ENCODE measurements at places on chromosomes 12 and 14. TPM values are rescaled to one million over a fixed set of nuclear protein-coding genes. Genes with fewer than 3 reads are reported as not detected.

DNA sequence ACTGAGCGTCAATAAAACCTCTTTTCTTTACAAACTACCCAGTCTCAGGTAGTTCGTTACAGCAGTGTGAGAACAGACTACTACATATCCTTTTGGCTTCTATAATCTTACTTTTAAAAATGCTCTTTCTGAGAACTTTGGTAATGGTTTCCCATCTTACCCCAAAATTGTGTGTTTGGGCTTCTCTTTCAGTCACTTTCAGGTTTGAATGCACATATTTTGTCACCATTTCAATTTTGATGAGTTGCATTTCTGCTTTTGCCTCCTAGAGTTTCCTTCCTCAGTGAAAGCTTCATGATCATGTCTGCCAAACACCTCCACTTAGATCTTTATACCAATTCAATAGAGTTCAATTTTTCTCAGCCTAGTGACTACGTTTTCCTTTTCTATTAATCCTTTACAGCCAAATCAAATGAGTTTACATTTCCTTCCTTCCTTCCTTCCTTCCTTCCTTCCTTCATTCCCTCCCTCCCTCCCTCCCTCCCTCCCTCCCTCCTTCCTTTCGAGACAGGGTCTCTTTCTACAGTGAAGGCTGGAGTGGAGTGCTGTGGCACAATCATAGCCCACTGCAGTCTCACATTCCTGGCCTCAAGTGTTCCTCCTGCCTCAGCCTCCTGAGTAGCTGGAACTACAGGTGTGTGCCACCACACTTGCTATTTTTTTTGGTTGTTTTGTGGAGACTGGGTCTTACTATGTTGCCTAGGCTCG, 124.9 kb downstream of the BCAT1 start:
- DNase-seq = no peak

DNA sequence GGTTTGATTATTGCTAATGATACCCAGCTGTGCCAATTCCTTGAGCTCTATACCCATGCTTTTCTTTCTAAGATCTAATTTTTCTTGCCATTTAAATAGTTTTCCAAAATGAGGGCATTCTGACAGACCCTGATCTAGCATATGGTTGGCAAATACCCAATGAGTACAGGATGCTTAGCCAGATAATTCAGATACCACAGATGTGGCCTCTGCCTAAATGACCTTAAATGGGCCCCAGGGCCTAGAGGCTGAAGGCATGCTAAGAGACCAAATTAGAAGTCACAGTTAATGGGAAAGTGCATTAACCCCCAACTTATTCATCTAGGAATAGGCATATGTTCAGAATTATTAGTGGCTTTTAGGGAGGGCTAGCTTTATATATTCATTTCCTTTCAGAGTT, 122.3 kb upstream of the CNOT2 start:
- no peak for DNase-seq

DNA sequence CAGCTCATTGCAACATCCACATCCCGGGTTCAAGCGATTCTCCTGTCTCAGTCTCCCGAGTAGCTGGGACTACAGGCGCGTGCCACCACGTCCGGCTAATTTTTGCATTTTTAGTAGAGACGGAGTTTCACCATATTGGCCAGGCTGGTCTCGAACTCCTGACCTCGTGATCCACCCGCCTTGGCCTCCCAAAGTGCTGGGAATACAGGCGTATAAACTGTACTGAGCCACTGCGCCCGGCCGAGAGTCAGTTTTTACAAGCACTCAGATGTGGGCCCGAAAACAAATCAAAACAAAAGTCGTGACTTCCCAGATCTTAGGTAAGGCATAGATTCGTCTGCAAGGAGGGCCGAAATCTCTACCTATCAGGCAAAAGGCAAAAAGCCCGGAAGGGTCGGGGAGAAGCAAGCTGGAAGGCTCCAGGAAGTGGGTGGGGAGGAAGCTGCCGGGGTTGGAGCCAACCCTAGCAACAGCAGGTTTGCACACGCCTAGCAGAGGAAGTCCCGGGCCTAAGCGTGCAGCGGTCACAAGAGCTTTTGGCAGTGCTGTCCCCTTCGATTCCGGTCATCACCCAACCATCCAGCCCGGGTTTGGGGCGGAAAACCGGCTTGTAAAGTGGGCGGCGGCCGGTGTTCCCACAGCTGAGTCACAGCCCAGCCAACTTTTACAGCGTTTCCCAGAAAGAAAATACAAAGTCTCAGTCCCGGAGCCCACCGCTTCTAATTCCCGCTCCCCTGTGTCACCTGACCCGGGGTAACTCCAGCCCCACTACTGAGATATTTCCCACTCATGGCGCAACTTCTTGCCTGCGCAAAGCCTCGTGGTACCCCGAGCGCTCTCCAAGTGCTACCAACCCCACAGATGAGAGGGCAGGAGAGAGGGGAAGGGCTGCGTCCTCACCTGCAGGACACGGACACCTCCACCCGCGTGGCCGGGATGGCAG, 583 bp downstream of the CPNE8 start:
- DNase-seq = peak; percentile 95

GRCh38 chr12:116474331-116474730, 84.8 kb upstream of the MAP1LC3B2 start:
- DNase-seq = no peak

DNA sequence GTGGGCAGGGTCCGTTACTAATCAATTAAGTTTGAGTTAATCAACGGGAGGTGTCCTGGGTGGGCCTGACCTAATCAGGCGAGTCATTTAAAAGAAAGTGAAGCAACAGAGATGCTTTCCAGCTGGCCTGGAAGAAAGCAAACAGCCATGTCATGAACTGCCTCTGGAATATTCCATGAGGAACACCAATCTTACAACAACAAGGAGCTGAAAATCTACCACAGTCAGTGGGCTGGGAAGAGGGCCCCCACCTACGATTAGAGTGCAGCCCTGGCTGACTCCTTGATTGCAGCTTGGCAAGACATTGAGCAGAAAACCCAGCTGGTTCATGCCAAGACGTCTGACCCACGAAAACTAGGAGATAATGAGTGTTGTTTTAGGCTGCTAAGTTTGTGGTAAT, 56.2 kb downstream of the SSPN start:
- DNase-seq = no peak

The RHOJ gene
- total RNA-seq = 12.1 TPM

- DNase-seq = no peak
Measured at GRCh38 chr12:90253136-90253535, 544.5 kb upstream of the ATP2B1 start.

- DNase-seq = no peak
Measured at GRCh38 chr12:28824849-28825248, 324.2 kb upstream of the FAR2 start.

DNA sequence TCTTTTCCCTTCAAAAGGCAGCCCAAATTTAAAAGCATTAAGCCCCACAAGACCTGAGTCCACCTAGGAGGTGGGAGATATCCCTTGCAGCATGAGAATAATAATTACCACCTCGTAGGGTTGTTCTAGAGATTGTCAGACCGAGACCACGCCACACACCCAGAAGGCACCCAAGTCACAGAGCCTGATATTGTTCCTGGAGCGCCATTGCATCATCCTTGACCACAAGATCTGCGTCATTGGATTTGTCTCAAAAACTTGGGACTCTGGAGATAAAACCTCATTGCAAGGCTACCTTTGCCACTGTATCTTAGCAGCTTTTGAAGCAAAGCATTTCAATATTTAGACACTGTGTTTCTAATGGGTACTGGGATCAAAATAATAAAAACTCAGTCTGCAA, 29.4 kb upstream of the PPP2R5C start:
- DNase-seq = no peak

DNA sequence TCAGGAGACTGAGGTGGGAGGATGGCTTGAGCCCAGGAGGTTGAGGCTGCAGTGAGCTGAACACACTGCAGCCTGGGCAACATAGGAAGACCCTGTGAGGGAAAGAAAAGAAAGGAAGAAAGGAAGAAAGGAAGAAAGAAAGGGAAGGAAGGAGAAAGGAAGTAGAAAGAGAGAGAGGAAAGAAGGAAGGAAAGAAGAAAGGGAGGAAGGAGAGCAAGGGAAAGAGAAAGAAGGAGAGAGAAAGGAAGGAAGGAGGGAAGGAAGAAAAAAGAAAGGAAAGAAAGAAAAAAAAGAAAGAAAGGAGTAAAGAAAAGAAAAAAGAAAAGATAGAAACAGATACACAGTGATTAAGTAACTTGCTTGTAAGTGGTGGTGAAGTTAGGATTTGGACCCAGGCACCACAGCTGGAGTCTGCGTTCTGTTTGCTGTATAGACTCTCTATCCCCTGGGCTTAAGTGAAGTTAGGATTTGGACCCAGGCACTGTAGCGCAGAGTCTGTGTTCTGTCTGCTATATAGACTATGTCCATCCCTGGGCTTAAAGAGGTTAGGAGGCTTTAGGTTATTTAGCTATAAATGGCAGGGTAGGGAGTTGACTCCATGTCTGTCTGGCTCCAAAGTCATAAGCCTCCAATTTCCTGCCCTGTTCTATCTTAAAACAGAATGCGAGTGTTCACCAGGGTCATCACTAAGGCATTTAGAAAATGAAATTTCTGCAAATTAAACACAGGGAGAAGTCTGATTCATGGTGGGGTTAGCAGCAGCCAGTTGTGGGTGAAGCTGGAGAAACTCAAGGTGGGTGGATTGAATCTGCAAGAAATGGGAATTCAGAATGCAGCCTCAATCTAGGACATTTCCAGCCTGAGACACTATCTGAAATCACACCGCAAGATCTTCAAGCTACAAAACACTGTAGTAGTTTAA, 13.3 kb upstream of the C12orf75 start:
- no peak for DNase-seq

The LRRC10 gene
- not detected for total RNA-seq

DNA sequence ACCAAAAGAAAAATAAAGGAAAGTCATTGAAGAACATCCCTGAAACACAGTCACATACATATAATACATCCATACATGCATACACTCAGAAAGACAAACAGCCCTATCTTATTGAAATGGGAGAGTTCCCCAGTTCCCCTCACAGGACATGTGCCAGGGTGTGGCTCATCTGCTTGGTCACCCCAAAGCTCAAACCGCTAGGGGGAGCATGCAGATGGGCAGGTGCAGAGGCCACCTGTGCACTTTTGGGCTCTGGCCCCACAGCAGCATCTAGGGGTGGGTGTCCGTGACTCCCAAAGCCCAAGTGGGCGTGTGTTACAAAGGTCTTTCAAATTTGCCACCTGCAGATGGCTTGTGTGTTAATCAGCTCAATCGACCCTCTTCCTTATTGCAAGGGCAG, 75.2 kb downstream of the CMAS start:
- DNase-seq = no peak

- DNase-seq = no peak
Measured at GRCh38 chr12:57006809-57007475, 596 bp upstream of the ZBTB39 start.

- no peak for DNase-seq
Measured at GRCh38 chr12:84046859-84047258, 865.7 kb downstream of the SLC6A15 start.

The C12orf54 gene
- total RNA-seq = not detected

DNA sequence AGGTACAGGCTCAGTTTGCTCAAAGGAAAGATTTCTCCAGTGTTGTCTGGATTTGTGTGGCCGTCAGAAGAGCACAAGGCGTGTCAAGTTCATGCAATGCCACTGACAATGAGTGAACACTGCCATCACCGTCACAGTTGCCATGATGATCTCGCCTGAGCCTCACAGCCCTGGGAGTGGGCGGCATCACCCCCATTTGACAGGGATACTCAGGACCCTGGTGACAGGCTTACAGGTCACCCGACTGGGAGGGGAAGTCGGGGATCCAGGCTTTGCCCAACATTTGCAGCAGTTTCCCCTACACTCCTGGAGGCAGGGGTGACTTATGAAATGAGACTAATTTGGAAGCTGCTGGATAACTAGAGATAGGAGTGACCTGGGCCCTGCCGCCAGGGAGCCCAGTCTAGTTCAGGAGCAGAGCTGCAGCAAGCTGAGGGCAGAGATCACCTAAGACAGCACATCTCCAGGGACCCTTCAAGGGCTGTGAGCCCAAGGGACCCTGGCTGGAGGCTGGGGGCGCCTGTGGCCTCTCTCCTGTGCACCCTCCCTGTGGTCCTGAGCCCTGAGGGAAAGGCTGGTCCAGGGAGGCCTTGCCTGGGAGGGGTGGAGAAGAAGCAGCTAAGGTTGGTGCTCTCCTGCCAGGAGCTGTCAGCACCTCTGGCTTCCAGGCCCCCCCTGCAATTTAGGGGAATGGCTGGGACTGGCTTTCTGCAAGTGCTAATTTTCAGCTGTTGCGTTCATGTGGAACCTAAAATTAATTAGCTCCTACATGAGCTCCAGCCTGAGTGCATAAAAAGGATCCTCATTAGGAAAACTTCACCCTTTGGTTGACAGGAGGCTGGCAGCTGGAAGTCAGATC, 32.4 kb upstream of the BEGAIN start:
- no peak for DNase-seq

DNA sequence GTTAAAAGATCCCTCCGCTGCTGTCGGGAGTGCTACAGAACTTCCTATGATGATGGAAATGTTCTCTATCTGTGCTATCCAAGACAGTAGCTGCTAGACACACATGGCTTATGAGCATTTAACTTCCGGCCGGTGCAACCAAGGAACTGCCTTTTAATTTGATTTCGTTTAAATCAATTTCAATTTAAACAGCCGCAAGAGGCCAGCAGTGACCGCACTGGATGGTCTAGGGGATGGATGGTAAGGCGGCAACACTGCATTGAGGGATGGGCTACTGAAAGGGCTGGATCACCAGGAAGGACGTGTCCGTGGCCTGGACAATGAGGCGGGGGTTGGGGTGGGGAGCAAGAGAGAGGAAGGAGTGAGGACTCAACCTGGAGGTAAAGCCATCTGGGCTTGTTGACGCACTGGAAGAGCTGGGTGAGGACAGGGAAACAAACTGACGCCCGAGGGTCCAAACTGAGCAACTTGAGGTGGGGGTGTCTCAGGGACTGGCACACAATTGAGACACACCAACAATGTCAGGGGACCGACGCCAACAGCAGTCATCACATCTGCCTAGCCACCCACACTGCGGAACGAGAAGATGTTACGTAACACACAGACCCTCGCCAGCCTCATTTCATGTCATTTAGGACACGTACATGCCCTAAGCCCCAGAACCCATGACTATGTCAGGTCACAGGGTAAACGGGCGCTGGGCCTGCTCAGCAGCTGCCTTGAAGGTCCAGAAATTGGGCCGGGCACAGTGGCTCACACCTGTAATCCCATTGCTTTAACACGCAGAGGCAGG, 57.6 kb downstream of the SCARB1 start:
- no peak for DNase-seq

GRCh38 chr12:19675361-19675760, 236.1 kb downstream of the AEBP2 start:
- no peak for DNase-seq

The ADAMTS20 gene
- not detected for total RNA-seq

- no peak for DNase-seq
Measured at GRCh38 chr12:3119756-3120601, 42.8 kb downstream of the TSPAN9 start.

- DNase-seq = no peak
Measured at GRCh38 chr14:92542766-92543554, 29.4 kb downstream of the RIN3 start.
